ENCODE measurements at places on chromosomes 3 and 15.
A peak's percentile ranks its signal among the peaks of the same experiment; 100 is the strongest.

DNA sequence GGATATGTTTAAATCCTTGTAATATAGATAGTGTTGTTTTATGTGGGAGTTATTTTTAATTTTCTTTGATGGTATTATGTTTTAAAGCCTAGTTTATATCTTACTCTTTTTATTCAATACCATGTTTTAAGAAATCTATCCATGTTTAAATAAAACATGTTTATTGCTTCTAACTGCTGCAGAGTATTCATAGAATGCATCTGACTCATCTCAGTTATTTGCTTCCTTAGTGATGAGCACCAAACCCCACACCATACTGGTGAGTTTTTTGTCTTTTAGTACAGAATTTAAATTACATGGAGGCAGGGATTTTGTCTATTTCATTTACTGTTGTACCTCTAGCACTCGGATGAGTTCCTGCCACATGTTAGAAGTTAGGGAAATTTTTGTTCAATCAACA, 209.2 kb downstream of the NSUN3 start:
- DNase-seq, result no peak

DNA sequence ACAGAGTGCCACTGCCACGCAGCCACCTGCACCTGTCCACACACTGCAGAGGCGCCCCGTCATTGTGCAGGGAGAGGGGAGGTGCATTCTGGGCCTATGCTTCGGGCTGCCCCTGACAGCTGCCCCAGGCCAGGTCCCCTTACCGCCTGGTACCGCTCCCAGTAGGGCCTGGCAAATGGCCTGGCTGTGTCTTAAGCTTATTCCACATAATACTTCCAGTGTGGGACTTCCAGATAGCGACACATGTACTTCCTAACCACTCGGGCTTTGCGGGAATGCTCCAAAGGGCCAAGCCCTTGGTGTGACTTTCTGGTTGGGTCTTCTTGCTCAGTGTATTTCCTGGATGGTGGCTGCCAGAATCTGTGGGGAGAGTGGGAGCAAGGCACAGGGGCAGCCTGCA, 254.3 kb upstream of the CHRNA7 start:
- no peak for DNase-seq

DNA sequence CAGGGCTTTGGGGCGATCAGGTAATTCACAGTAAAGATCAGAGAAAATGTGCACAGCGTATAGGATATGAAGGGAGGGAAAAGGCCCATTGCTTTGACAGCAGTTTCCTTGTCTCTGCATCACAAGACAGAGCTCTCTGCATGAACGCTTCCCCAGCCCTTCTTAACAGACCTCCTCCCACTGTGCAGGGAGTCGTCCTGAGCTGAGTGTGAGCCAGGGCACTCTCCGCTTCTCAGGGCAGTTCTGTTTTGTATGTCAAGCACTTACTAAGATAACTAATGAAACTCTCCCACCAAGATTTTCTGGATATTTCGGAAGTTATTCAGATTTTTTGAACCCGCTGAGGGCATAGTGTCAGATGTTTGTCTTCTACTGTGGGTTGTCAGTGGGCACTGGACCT, 105.8 kb upstream of the C15orf61 start:
- DNase-seq, result no peak

DNA sequence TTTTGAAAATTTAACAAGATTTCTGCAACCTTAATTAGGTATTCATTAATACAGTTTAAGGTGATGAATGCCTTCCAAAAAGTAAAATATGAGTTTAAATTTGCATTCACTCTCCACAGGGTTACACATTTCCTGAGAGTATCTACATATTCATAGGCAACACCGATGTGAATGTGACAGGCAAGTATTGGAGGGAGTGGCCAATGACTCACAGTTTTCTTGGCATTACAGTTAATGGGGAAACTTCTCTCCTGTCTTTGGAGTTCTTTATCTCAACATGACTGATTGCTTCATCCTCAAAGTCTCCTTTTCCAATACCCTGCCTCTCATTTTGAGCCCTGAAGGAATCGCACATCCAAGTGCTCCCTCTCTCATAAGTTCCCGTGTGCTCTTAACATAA, 181.9 kb upstream of the CHL1 start:
- DNase-seq, result no peak

GRCh38 chr3:178388473-178388872, 147.8 kb upstream of the KCNMB2 start:
- no peak for DNase-seq

DNA sequence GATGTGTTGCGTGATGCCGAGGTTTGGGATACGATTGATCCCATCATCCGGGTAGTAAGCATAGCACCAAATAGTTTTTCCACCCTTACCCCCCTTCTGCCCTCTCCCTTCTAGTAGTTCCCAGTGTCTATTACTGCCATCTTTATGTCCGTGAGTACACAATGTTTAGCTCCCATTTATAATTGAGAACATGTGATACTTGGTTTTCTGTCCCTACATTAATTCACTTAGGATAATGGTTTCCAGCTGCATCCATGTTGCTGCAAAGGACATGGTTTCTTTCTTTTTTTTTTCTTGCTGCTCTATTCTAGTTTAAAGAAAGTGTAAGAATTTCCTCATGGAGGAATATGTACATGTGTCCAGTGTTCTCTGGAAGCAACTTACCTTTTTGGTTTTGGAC, 51.8 kb downstream of the NSUN3 start:
- DNase-seq, result peak; percentile 51

GRCh38 chr15:62163397-62164013, 1.6 kb downstream of the C2CD4B start:
- DNase-seq, result no peak

DNA sequence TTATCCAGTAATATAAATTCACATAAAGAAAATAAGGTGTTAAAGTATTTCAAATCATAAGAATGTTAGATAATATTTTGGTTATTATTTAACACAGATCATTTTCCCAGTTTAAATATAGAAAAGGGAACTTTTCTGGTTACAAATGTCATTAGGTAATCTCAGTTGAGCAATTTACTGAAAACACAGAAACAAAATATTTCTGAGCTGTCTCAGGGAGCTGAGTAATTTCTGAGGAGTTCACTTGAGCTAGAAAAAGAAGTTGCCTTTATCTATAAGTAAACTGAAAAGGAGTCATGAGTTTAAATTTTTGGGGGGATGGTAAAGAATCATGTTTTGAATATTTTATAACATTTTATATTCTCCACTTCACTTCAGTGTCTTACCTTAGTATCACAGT, 855.4 kb upstream of the ARPP21 start:
- DNase-seq, result no peak

DNA sequence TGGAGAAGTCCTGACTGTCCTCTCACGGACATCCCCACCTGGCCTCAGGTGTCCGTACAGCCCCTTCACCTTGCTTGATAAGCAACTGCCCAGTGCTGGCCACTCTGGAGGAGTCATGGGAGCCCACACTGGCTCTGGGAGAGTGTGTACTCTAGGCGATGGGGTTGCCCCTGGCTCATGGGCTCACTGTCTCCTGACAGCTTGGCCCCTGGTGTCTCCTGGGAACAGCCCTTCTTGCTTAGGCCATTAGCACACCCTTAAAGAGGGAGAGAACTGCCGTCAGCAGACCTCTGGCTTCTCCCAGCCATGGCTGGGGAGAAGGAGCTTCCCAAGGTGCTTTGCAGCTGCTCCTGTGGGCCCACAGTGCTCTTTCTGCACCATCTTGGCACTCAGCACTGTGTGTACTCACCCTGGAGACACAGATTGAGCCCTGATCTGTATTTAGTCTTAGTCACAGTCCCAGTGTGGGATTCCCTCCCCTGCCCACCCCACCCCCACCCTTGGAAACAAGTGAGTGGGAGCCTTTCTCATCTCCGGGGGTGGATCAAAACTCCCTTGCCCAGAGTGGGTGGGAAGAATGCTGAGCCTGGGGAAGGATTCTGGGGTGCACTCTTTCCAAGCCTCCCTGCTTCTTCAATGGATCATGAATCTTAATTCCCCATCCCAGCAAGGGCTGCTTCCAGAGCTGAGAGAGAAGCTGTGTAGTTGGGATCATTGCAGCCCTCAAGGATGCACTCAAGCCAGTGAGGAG, 83.5 kb upstream of the ADPGK start:
- no peak for DNase-seq

DNA sequence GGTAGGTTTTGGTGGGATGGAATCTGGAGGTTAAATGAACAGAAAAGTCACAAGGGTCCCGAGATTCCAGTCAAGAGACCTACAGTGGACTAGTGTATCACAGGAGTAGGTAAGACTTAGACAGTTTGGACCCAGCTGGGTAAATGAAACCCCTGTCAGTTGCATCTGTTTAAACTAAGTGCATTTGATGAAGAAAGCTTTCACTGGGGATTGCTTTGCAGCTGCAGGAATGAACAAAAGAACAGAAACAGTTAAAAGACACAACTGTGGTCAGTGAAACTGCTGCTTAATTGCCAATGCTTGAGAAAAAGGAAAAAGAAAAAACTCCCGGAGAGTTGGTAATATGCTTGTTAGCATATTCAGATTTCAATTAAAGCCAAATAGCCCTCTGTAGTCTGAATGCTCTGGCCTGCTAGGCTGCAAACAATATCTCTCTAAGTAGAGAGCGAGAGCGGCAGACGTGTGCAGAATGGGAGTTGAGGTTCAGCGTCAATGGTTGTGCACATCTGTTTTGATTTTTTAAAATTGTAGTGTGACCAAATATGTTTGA, 37.1 kb downstream of the OXNAD1 start:
- DNase-seq, result no peak

DNA sequence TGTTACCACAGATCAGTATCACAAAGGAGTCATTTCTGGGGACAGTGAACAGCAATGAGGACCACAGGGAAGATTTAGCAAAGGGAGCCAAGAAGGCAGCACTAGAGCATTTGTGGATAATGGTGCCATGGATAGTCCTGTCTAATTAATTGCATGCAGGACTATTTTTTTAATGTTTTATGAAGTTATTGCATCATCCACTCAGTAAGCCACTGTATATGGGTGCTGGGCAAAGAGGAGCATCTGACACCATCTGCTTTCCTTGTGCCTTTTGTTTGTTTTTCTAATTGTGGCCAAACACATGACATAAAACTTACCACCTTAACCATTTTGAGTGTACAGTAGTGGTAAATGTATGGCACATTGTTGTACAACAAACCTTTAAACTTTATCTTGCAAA, 301.1 kb upstream of the LRRFIP2 start:
- DNase-seq, result peak; percentile 18

GRCh38 chr15:90035840-90036230, 34.7 kb downstream of the ZNF710 start:
- DNase-seq, result no peak

DNA sequence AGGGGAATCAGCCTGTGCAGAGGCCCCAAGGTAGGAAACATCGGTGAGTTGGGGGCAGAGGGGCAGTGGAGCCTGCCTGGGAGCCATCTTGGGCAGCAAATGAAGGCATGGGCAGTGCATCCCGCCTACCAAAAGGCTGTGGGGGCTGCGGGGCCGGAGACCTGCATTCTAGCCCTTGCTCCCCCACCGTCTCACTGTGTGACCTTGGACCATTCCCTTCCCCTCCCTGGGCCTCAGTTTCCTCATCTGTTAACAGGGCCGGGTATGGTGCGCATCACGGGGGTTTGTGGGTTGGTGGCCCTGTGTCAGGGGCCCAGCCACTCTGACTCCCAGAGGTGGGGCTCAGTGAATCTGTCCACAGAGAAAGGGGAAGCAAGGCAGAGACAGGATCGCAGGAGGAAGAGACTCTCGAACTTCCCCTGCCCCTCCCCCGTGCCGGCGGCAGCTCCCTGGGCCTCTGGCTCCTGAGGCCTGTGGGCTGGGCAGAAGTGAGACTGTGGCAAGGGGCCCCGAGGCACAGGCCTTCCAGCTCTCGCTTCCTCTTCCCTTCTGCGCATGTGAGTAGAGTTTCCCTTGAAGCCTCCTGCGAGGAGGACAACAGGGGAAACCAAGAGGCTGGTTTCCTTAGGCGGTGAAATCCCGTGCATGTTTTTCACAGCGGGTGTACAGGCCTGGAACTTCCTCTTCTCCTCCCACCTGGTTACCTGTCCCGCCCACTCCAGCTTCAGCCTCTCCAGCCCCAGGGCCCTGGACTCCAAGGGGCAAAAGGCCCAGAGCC, 42.9 kb downstream of the IDH2 start:
- peak; percentile 46 for DNase-seq

- peak; percentile 16 for DNase-seq
Measured at GRCh38 chr15:60840306-60840702, 361.4 kb upstream of the ICE2 start.

DNA sequence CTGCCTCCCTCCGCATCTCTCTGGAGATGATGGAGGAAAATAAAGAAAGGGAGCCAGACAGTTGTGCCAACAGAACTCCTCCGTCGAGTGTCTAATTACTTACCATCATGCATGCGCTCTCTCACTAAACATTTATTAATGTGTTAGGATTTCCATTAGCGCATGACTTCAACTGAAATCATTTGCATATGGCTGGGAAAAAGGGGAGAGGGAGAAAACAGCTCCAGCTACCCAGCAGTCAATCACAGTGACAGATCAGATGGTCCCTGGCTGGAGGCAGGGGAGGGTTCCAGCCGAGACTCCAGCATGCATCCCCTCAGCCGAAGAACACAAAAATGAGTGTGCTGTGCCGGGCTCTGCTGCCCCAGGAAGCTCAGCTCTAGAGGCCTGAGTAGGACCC, 6.8 kb upstream of the RHO start:
- DNase-seq, result peak; percentile 50

- DNase-seq, result no peak
Measured at GRCh38 chr15:45589256-45589655, 2.1 kb downstream of the BLOC1S6 start.

DNA sequence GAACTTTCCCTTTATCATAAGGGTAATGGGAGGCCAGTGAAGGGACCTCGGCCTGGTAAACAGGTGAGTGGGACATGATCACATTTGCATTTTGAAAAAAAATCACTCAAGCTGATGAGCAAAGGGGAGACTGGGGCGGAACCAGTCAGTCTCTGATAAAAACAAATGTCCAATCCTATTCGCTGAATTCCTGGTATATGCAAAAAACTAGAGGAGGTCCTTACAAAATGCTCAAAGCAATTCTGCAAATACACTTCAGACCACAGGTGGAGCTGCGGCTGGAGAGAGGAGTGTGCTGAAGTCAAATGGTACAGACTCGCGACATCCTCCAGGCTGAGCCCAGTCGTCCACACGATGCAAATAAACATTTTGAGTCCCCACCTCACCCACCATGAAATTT, 166.7 kb downstream of the FOXP1 start:
- peak; percentile 18 for DNase-seq
